ENCODE measurements at places on chromosomes 2 and 18.

DNA sequence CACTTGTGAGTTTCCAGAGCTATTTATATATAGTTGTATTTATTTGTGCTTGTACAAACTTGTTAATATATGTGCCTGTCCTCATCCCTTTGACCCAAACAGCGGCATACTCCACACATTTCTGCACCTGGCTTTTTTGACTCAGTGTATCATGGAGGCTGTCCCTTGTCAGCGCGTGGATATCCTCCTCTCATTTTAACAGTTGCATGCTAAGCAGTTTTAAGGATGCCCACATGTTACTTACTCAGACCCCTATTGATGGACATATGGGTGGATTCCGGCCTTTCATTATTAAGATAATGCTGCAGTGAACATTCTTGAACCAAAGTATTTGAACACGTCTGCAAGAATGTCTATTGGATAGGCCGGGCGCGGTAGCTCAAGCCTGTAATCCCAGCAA, 655 bp upstream of the MREG start:
- no peak for DNase-seq

- no peak for DNase-seq
Measured at GRCh38 chr2:27441958-27442919, at the start of gene KRTCAP3. KRTCAP3 (plus strand) TSS chr2:27442381; CDS start chr2:27442413, 32 bp downstream.

GRCh38 chr2:25056098-25056821, 14.4 kb downstream of the EFR3B start:
- peak; percentile 65 for DNase-seq

GRCh38 chr2:26359886-26360473, 13.4 kb upstream of the ADGRF3 start:
- no peak for DNase-seq

GRCh38 chr18:59477849-59478248, 118.8 kb upstream of the LMAN1 start:
- DNase-seq = no peak

DNA sequence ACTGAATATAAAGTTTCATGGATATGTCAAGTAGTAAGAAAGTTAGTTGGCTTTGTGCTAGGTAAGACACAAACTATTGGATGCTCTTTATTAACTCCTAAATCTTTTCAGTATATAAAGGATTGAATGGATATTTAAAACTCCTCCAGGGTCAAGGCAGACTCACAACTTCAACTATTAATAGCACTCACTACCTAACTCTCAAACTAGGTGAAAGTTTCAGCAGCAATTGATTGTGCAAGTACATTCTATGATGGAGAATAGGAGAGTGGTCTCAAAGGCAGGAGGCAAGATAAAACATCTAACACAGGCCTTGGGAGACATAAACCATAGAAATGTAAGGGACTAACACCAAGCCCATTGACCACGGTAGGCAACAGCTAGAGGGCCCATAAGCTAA, 328.9 kb upstream of the CHAC2 start:
- DNase-seq = no peak

GRCh38 chr2:112688086-112688880, 32.5 kb upstream of the NT5DC4 start:
- no peak for DNase-seq

DNA sequence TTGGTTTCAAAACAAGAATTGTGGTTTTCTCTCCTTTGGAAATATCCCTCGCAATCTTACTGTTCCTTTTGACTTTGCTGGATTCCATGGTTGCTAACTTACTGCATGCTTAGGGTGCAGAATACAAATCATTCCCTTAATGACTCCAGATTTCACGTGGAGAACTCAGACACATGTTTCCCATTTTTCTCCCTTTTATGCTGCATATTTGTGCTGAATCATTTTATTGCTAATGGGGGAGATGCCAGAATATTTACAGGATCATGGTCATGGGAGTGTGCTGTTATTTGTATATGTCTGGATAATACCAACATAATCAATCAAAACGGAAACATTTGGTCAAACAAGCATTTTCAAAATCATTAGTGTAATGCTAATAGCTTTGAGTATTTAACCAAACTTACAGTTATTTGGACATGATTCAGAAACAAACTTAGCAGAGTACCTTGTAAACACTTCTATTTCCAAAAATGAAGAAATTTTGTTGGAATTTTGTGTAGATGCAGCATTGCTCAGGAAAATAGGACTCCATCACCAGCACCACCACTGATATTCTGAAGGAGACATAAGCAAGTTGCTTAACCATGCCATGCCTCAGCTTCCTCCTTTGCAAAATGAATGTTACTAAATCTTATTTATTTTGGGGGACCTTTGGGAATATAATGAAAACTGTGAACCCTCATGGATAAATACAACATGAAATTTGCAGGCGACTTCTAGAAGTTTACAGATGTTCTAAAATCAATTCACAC, 122.5 kb upstream of the RND3 start:
- DNase-seq = no peak

- peak; percentile 73 for DNase-seq
Measured at GRCh38 chr2:231134910-231135655, 10.2 kb upstream of the HTR2B start.

- no peak for DNase-seq
Measured at GRCh38 chr2:204027091-204027490, 90.5 kb downstream of the ICOS start.

DNA sequence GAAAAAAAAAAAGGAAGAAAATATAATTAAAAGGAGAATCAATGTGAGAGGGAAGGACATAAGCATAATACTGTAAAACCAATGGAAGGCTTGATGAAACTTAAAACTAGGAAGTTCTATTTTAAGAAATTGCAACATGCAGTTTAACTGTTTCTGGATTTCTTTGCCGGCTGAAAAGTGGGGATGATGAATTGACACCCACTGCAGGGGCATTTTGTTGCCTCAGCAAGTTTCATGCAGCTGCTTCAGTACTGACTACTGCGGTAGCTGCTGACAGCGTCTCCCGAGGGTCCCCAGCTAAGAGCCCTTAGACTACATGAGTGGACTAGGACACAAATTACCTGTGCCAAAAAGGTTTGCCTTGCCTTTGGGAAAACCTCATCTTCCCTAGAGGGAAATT, 69.2 kb downstream of the B3GNT2 start:
- DNase-seq = peak; percentile 26

All from pons (tissue), 1 donor.